ENCODE measurements at places on chromosomes 7 and 10.

DNA sequence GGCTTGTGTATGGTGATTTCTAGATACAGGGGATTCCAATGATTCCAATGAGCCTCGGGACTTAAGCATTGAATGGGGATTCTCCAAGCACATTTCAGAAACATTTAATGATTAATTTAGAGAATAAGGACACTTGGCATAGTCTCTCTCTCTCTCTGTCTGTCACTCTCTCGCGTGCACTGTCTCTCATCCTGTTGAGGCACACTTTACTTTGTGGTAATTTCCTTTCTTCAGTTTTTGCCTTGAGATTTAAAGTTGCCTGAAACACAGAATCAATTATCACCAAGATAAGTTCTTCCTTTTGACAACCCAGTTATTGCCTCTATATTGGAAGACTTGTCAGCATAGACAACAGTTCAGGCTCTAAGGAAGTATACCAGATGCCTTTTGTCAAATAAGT lies 131.6 kb downstream of the ARID5B start:
- no peak for DNase-seq

- DNase-seq: no peak
These were observed 119.5 kb downstream of the CFAP58 start for GRCh38 chr10:104472957-104473745.

GRCh38 chr10:95341716-95342130 lies 50.9 kb upstream of the PDLIM1 start:
- no peak for DNase-seq

GRCh38 chr10:71234970-71235685 lies 22.8 kb downstream of the UNC5B start:
- no peak for DNase-seq

DNA sequence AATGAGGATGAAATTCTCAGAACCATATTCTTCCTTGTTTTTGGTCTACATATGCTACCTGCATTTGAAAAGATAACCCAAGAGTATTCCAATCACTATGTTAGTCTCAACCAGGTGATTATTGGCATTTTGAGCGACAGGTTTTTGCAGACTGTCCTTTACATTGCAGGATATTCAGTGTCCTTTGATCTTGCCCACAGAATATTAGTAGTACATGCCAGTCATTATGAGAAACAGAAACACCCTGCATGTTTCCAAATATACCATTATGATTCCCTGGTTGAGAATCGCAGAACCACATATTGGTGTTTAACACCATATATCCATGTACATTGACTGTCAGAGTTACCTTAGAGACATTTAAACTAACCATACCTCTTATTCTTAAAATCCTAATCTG lies 30.6 kb downstream of the TMEM243 start:
- no peak for DNase-seq

DNA sequence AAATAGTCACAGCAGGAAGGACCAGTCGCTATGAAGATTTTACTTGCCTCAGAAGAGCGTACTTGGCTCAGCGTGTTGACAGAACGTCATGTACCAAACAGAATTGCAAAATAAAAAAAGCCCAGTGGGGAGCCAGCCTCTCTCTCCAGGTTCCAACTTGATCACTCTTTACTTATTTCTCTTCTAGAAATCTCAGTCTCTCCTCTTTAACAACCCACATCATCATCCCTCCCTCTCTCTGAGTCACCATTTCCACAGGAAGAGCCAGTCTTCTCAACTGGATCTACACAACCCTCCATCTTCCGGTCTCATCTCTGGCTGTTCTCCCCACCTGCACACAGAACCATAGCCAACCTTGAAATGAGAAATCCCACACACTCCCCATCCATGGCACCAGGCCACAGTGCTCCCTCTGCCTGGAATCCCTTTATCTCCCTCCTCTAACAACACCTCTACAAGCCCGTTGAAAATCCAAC lies 718.3 kb downstream of the GRID1 start:
- DNase-seq: no peak

DNA sequence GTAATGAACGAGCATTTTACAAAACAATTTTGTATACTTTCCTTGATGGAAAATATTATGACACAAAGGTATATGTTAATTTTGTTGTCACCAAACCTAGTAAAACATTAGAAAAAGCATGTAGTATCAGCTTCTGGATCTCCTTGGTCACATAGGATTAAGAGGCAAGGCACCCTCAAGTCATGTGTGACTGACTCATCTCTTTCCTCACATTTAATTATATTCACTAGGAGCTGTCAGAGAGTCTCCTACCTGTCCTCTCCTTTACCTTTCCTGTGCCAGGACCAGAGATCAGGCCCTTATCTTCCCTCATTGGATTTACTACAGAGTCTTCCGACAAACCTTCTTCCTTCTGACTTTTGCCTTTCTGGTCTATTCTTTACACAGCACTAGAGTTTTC lies 111.3 kb upstream of the RPA3 start:
- no peak for DNase-seq

DNA sequence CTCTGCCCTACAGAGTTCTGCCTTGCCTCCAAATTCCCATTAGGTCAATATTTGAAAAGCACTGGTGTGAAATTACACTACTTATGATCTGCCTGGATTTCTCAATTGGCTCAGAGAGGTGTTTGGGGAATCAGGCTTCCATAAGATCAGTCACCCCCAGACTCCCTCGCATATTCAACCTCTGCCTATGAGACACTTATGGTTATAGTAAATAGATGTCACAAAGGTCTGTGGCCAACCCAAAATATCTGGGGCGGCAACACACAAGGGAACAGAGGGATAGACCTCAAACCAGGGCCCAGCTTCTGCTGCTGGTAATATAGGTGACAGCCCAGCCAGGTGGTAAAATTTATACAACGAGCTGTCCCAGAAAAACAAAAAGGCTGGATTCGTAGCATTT lies 376.7 kb upstream of the ZMIZ1 start:
- DNase-seq: no peak

GRCh38 chr10:102935939-102936605 lies 18.0 kb downstream of the CNNM2 start:
- no peak for DNase-seq

- DNase-seq: no peak
These were observed 18.5 kb downstream of the ITGB1 start for GRCh38 chr10:32939296-32940111.

DNA sequence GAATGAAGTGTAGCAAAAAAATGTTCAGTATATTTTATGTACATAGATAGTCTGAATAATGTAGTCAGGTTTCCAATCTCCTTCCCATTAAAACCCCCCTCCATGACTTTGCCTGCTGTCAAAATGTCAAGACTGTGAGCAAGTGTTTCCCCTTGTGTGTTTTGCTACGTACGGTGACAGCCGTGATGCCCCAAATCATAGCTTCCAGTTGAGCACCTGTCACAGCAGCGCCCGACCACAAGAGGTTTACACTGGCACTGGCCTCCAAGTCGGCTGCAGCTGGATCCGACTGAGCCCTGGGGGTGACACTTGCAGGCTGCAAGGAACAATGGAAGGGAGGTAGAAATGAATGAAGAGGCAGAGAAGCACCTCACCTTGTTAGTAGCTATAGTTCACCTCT lies 62.3 kb downstream of the LAMB4 start:
- DNase-seq: no peak

DNA sequence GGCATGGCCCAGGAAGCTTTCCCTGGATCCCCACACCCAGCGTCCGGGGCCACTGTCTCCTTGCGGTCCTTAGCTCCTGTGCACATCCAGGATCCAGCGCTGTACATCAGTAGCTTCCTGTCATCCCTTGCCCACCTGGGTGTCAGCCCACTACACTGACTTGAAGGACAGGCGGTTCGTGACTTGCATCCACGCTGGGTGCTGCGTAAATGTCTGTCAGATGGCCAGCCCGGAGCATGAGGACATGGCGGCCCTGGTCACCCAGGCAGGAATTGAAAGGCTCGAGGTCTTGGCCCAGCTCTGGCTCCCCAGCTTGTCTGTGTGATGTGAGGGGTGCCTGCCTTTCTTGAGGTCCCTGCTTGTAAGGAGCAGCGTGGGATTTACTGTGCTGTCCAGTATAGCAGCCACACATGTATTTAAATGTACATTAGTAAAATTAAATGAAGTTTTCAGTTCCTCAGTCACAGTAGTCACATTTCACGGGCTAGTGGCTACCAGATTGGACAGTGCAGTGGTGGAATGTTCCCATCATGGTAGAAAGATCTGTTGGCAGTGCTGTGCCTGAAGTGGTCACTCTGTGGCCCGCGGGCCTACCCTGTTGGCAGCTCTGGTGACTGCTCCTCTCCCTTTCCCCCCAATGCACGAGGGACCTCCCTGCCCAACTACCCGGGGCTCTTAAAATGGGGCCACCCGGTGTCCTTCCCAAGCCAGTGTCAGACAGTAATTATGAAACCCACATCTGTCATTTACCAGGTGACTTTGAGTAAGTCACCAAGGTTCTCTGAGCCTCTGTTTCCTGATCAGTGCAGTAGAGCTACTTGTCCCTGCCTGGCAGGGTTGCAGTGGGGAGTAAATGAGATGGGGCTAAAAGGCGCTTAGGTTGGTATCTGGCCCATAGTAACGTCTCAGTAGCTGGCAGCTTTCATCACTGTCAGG lies 97.8 kb upstream of the PPIF start:
- no peak for DNase-seq
